ENCODE measurements at places on chromosomes 4 and X.

GRCh38 chr4:75786938-75787337, 62.6 kb downstream of the USO1 start:
- DNase-seq = peak; percentile 6

- DNase-seq = peak; percentile 3
Observed at GRCh38 chrX:148700021-148700420, 199.6 kb downstream of the AFF2 start.

- DNase-seq = no peak
Observed at GRCh38 chr4:52142816-52143215, 91.7 kb downstream of the SPATA18 start.

DNA sequence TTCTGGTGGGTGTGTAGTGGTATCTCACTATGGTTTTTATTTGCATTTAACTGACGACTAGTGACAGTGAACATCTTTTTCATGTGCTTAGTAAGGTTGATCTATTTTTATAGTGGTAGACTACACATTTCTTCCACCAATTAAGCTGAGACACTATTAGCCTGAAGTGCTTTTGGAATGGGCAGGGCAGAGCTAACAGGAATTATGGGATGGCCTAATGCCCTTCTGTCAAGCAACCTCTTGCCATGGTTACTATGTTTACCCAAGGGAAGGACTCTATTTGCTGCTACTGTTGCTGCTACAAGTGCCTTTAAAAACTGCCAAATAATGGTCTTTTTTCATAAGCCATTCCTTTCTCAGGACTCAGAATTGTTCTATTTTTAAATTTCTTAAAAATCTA, 676.7 kb upstream of the ACTRT1 start:
- no peak for DNase-seq

GRCh38 chr4:183504064-183504929, 561 bp upstream of the ING2 start:
- peak; percentile 99 for DNase-seq

GRCh38 chr4:77203380-77204197, 46.6 kb downstream of the CCNG2 start:
- peak; percentile 93 for DNase-seq

- DNase-seq = no peak
Observed at GRCh38 chrX:120736989-120737388, 107.1 kb upstream of the C1GALT1C1 start.

GRCh38 chr4:105637408-105638176, 70.9 kb downstream of the INTS12 start:
- DNase-seq = peak; percentile 80

DNA sequence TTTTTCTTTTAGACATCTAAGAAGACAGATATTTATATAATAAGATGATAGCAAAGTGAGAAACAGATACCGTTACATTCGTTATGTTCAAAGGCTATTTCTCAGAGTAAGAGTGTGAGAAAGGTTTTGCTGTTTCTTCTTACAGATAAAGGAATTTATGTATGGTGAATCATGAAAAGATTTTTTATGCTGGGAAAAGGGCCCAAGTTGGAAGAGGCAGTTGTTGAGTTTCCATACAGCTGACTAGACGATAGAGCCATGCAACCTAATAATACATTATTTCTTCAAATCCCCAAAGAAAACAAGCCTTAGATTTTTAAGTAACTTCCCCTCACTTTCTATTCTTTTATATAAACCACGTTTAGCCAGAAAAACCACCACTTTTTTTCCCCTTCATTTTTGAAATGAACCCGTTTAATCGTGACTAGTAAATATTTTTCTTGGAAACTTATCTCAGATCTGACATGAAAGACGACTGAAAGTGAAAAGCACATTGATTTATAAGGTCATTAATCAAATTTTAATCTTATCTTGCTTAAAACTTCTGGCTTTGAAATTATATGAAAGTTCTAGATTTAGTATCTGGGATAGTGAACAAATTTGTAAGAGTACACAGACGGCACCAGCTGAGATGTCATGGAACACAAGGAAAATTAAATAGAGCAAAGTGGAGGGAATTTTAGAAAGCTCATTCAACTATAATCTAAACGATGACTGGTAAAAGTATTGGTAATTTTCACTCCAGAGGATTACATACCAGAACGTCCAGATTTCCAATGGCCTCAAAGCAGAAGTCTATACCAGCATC, 10.9 kb downstream of the ADH6 start:
- peak; percentile 19 for DNase-seq

GRCh38 chr4:54032558-54033135, 31.8 kb downstream of the CHIC2 start:
- DNase-seq = peak; percentile 23

GRCh38 chr4:61201561-61201960, 1.4 kb downstream of the ADGRL3 start:
- DNase-seq = peak; percentile 4

GRCh38 chr4:163590103-163590502, 95.6 kb downstream of the TMA16 start:
- no peak for DNase-seq

DNA sequence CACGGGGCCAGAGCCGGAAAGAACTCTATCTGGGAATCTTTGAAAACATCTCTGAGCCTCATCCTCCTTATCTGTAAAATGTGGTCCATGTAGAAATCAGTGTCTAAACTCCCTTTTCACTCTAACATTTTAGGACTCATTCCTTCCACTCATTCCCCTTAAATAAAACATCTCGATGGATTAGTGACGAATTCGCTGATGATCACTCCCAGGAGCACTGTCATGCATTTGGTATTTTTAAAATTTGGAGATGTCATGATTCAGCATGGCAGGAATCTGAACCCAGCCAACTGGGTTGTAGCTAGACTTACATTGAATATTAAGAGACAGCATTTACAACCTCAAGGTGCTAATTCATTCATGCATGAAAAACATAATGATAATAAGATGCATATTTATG, 88.1 kb downstream of the SPANXN3 start:
- no peak for DNase-seq

DNA sequence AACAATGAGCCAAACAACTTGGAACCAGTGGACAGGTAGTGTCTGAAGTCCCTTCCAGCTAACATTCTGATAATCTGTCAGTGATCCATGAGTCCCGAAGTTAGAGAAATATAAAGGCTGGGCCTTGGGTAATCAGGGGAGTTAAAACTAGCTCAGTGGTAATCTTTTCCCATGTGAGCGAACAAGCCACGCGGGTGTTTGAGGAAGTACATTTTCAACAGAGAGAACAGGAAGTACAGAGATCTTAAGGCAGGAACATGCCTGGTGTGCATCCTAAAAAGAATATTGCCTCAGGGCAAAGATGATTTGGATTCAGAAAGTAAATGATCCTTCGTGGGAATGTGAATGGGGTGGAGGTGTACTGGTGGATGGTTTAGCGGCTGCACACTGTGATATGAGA, 42.9 kb downstream of the FNIP2 start:
- peak; percentile 86 for DNase-seq

- DNase-seq = peak; percentile 22
Observed at GRCh38 chr4:169272265-169272886, 1.6 kb upstream of the SH3RF1 start.
